ENCODE measurements at places on chromosomes 5 and 9.

DNA sequence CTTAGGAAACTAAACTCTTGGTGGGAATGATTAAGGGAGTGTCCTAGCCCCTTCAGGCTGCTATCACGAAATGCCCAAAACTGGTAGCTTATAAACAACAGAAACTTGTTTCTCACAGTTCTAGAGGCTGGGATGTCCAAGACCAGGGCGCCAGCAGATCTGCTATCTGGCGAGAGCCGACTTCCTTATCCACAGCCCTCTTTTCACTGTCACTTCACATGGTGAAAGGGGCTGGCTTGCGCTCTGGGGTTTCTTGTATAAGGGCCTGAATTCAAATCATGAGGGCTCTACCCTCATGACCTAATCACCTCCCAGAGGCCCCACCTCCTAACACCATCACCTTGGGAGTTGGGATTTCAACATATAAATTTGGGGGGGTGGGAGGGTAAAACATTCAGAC lies 49.1 kb downstream of the IPPK start:
- no peak for DNase-seq

DNA sequence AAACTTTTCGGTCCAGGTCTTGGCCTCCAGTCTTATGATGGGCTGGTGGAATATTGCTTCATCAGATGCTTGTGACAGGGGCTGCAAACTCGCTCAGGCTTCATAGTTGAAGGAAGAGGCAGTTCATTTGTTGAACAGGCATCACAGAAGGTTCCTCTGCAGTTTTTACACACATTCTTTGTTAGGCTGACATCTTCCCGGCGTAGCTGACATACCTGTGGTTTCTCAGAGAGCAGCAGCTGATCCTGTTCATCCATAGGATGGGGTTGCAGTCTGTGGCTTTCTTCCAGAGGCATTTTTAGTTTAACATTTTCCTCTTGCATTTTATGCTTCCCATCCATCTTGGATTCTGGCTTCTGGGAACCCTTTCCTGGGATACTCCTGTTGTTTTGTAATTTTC lies 1255.2 kb downstream of the EFNA5 start:
- no peak for DNase-seq

- DNase-seq = no peak
These were observed 188.2 kb downstream of the TRIO start for GRCh38 chr5:14331386-14331781.

GRCh38 chr5:147391781-147392180 lies 118.1 kb downstream of the DPYSL3 start:
- DNase-seq = peak; percentile 34

DNA sequence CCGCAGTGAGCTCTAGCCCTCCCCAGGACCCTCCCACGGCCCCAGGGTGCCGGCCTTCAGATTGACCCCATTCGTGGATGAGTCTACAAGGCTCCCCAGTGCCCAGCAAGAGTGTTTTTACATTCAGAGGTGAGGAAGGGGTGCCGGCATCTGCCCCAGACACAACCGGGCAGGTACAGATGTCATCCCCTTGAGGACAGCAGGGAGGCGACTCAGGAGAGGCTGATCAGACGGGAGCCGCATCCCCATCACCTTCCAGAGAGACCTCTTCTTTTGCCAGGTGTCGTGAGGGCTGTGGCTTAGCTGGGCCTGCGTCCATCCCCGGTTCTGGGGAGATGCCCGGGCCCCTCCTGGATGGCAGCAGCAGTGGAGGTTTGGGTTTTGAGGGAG lies 4.3 kb upstream of the LRRC14B start:
- DNase-seq = no peak

DNA sequence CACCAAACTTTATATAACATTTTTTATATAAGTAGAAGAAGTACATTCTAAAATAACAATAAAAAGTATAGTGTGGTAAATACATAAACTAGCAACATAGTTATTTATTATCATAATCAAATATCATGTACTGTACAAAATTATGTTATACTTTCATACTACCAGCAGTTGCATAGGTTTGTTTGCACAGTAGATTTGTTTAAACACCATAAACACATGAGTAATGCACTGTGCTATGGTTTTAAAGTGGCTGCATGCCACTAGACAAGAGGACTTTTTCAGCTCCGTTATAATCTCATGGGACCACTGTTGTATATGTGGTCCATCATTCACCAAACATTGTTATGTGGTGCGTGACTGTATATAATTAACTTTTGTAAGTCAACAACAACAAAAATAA lies 137.6 kb downstream of the DRD1 start:
- DNase-seq = no peak

- no peak for DNase-seq
These were observed 73.3 kb upstream of the TBCA start for GRCh38 chr5:77849308-77849900.

DNA sequence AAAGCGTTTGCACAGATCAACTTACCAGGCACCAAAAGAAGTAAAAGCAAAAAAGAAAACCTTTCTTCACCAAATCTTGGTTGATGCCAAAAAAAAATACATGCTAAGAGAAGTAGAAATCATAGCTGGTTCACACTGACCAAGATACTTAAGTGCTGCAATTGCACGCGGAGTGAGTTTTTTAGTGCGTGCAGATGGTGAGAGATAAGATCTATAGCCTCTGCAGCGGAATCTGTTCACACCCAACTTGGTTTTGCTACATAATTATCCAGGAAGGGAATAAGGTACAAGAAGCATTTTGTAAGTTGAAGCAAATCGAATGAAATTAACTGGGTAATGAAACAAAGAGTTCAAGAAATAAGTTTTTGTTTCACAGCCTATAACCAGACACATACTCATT lies 36.4 kb upstream of the CCDC152 start:
- DNase-seq = no peak

GRCh38 chr5:97131139-97131710 lies 11.2 kb downstream of the LIX1 start:
- DNase-seq = no peak

GRCh38 chr5:142743592-142744441 lies 26.4 kb upstream of the ARHGAP26 start:
- DNase-seq = no peak

DNA sequence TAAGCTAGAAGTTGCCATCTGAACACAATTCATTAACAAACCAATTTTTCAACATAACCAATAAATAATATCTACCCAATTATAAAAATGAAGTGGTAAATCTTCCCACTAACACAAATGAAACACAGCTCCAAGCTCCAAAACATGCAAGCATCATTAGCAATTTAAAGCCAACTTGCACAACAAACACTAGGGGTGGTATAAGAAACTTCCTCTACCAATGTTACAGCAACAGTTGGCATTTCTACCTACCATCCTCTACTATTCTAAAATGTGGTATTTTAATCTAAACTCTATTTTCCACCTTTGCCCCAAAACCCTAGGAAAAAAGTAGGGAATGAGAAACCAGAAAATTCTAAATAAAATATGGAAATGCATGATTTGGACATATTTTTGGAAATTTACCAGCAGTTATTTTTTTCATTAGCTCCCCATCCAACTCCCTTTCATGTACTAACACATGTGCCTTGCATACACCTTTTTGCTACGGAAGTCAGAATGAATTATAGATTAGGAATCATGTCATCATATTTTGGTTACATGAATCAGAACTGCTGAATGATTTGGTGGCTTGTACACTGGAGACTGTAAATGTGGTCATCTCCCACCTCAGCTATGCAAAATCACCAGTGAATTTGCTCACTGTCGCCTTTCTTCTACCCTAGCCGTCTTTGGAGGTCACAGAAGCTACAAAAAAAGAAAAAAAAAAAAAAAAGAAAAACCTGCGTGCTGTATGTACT lies 4.1 kb downstream of the NR6A1 start:
- DNase-seq = no peak

GRCh38 chr5:55599148-55600050 lies 64.6 kb upstream of the PLPP1 start:
- no peak for DNase-seq

GRCh38 chr9:70526902-70527301 lies 112.4 kb upstream of the KLF9 start:
- no peak for DNase-seq

DNA sequence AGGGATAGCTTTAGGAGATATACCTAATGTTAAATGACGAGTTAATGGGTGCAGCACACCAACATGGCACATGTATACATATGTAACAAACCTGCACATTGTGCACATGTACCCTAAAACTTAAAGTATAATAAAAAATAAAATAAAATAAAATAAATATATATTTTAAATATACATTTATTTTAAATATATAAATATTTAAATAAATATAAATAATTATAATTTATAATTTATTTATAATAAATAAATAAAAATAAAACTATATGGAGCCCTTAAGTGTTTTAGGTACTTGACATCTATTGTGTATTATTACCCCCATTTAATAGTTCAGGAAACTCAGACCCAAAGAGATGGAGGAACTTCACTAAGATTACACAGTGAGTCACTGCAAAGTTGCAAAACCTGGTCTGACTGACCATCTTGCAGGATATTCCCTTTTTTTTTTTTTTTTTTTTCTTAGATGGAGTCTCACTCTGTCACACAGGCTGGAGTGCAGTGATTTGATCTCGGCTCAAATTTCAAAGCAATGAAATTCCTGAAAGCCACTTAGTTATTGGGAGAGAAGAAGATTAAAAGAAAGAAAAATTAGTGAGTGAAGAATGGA lies 5.8 kb upstream of the C5orf52 start:
- no peak for DNase-seq

GRCh38 chr5:173627860-173628392 lies 11.5 kb upstream of the BOD1 start:
- DNase-seq = no peak

DNA sequence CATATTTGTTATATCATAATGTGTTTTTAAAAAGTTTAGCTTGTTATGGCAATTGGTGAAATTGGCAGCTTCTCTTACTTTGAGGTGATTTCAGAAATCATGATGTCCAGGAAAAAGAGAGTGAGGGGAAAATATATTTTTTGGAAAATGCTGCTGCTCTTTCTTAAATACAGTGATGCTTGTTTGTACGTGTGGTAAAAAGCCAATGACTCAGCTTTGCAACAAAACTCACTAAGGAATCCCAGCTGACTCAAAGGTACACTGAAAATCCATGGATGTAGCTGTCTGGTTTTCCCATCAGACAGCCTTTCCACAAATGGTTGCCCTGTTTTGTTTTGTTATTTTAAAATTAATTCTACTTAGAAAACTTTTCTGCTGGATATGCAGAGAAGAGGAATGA lies 306.4 kb upstream of the PAPPA start:
- no peak for DNase-seq

DNA sequence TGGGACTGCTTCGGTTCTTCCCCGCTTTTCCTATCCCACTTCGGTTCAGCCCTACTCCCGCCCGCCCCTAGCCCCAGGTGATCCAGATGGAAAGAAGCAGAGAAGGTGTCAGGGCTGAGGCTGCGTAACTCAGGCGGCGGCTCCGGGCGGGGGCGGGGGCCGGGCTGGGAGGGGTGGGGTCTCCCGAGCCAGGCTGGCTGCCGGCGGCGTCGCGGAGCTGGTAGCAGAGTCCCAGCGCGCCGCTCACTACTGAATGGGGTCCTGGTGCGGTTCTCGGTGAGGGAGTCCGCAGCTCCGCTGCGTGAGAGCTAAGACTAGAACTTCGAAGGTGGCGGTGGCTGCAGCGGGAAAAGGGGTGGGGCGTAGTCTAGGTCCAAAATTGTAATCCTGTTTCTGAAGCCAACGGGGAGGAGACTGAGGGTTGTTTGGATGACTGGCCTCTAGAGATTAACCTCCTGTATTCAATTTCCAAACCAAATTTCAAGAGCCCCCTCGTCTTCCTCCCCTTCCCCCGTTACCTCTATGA lies 1.4 kb downstream of the PRR16 start:
- no peak for DNase-seq

DNA sequence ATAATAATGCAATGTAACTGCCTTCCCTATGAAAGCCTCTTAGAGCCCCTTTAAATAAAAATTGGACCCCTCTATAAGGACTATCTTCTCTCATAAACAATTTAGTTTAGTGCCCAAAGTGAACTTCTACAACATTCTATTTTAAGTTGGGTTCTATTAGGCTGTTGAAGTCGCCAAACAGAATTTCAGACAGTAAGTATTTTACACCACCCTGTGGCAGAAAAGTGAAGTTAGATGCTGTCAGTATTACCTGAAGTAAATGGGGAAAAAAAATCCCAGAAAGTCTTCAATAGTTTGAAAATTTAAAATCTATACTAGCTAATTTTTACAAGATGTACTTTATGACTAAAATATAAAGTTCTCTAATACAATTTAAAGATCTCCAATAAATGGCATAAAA lies 29.5 kb downstream of the CAAP1 start:
- DNase-seq = no peak

DNA sequence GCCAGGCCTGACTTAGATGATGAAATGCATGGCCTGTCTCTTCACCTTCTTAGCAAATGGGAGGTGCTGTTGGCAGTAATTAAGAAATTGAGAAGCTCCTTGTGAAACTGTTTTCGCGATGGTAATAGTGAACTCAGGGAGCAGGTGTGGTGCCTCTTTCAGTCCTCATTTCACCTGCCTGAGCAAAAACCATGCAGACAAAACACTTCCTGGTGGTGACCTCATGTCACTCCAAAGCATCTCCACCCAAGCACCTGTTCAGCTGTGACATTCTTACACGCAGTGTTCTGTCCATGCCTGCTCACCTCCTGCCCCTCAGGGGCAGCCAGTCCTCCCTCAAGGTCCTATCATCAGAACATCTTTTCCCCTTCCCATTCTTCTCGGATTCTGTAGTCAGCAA lies 146.5 kb downstream of the CD180 start:
- DNase-seq = no peak

GRCh38 chr9:72315510-72316311 lies 49.3 kb downstream of the ZFAND5 start:
- no peak for DNase-seq

- no peak for DNase-seq
These were observed 9.4 kb downstream of the LCN12 start for GRCh38 chr9:136961279-136962065.

GRCh38 chr5:115423051-115423450 lies 121.5 kb downstream of the FEM1C start:
- DNase-seq = no peak

DNA sequence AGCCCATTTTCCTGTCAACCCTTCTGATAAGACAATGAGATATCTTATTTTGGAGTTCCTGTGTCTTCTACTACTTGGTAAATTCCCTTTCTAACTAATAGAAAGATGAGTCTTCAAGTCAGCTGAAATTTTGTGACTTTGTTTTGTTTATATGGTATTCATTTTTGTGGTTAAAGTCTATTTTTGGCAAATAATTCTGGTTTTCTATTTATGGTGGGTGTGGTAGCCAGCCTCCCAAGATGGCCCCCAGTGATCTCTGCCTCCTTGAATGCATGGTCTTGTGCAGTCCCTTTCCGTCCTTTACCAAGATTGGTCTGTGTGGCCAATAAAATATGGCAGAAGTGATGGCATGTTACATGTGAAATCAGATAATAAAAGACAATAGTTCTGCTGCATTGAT lies 91.5 kb downstream of the NR3C1 start:
- DNase-seq = no peak
